Neural cell (in vitro differentiated cells): ENCODE measurements at places on chromosomes 6 and 20. TPM values are rescaled to one million over a fixed set of nuclear protein-coding genes. Genes with fewer than 3 reads are reported as not detected.

PPP1R3D gene
- polyA plus RNA-seq: 1.3 and 1.6 TPM in 2 replicates

LST1 gene
- not detected in 2 replicates for polyA plus RNA-seq

ACTL10 gene
- not detected in 2 replicates for polyA plus RNA-seq

NQO2 gene
- polyA plus RNA-seq: 33.2 and 47.7 TPM in 2 replicates

ZC3H12D gene
- 0.66 and 1.0 TPM in 2 replicates for polyA plus RNA-seq

HLA-DRB1 gene
- not detected in 2 replicates for polyA plus RNA-seq

DNMT3B gene
- 8.7 and 9.0 TPM in 2 replicates for polyA plus RNA-seq

PRRT1 gene
- 0.22 TPM in 1 of 2 replicates, not detected in the other for polyA plus RNA-seq

C20orf144 gene
- not detected in 2 replicates for polyA plus RNA-seq

CABLES2 gene
- 8.3 and 8.6 TPM in 2 replicates for polyA plus RNA-seq

PSORS1C1 gene
- polyA plus RNA-seq: not detected in 2 replicates

MRPL14 gene
- polyA plus RNA-seq: 66.4 and 70.7 TPM in 2 replicates

NFATC2 gene
- polyA plus RNA-seq: not detected in 2 replicates

PMEPA1 gene
- polyA plus RNA-seq: 3.3 and 5.0 TPM in 2 replicates

PRPH2 gene
- not detected in 2 replicates for polyA plus RNA-seq

TMX4 gene
- polyA plus RNA-seq: 37.7 and 41.2 TPM in 2 replicates

CD2AP gene
- polyA plus RNA-seq: 11.1 and 16.8 TPM in 2 replicates

FKBP5 gene
- 0.84 and 1.2 TPM in 2 replicates for polyA plus RNA-seq

DCDC2 gene
- polyA plus RNA-seq: 0.06 and 0.57 TPM in 2 replicates

AVP gene
- not detected in 2 replicates for polyA plus RNA-seq

MATN4 gene
- not detected in 2 replicates for polyA plus RNA-seq

NELFCD gene
- 88.7 and 104 TPM in 2 replicates for polyA plus RNA-seq

SLX4IP gene
- polyA plus RNA-seq: 6.4 and 8.2 TPM in 2 replicates

KHDC1L gene
- polyA plus RNA-seq: not detected in 2 replicates

TFAP2A gene
- 0.78 TPM in 1 of 2 replicates, not detected in the other for polyA plus RNA-seq

KCNQ2 gene
- polyA plus RNA-seq: 84.7 and 88.8 TPM in 2 replicates

NT5E gene
- 0.08 TPM in 1 of 2 replicates, not detected in the other for polyA plus RNA-seq

NKAPL gene
- polyA plus RNA-seq: not detected in 2 replicates

TMEM14B gene
- 149 and 182 TPM in 2 replicates for polyA plus RNA-seq
